ENCODE measurements at places on chromosomes 2 and 18.
A peak's percentile ranks its signal among the peaks of the same experiment; 100 is the strongest.

DNA sequence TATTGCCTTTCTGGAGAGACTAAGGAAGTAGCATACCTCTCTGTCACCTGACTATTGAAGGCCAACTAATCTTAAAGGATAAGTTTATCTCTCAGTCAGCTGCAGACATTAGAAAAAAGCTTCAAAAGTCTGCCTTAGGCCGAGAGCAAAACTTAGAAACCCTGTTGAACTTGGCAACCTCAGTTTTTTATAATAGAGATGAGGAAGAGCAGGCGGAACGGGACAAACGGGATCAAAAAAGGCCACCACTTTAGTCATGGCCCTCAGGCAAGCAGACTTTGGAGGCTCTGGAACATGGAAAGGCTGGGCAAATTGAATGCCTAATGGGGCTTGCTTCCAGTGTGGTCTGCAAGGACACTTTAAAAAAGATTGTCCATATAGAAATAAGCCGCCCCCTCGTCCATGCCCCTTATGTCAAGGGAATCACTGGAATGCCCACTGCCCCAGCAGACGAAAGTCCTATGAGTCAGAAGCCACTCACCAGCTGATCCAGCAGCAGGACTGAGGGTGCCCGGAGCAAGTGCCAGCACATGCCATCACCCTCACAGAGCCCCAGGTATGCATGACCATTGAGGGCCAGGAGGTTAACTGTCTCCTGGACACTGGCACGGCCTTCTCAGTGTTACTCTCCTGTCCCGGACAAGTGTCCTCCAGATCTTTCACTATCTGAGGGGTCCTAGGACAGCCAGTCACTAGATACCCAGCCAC lies 61.5 kb upstream of the FAM98A start:
- no peak for DNase-seq

DNA sequence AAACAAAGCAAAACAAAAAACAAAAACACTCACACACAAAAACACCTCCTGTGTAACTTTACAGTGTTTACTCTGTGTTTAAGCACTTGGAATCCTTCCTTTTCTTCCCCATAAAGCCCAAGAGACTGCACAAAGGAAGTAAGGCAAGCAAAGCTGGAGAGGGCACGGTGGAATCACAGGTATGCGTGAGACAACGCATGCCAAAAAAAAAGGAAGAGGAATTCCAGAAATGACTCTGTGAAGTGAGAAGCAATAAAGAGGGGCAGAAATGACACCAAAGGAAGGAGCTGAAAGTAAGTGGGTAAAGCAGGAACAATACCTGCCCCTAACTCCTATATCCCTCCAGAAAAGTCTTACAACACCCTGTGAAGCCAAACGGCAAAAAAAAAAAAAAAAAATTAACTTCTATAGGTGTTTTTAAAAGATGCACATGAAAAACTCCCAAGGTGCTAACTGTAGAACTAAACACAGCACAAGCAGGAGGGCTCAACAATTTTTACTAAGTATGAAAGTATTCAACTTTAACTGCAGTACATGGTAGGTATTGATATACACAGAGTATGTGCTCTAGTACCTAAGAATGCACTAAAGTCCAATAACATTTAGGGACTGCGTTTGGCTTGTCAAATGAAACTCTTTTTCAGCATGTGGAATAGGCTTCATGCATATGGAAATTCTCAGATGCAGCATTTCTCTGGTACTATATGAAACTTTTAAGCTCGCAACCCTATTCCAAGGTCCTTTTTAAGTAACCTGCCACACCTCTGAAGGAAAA lies 9.1 kb downstream of the RND3 start:
- no peak for DNase-seq

DNA sequence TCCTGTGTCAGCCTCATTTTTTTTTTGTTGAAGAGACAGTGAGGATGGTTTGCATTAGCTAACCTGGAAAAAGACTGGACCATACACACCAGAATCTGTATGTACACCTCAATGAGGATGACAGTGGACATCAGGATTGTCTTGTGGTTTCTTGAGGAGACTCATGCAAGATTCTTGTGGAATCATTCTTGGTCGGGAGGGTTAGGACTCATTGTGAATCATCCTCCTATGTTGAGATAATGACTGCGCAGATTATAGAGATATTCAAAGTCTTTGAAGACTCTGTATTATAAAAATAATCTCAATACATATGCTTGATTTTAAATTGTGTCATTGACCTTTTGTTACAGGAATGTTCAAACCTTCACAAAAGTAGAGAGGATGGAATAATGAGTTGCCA lies 49.1 kb upstream of the DOCK10 start:
- DNase-seq = no peak

- DNase-seq = no peak
These were observed 69.7 kb downstream of the ZNF521 start for GRCh38 chr18:25282282-25282681.

GRCh38 chr18:45571714-45572113 lies 43.6 kb upstream of the SLC14A2 start:
- peak; percentile 26 for DNase-seq

- peak; percentile 50 for DNase-seq
These were observed 209.3 kb downstream of the SLC4A3 start for GRCh38 chr2:219836647-219837177.

DNA sequence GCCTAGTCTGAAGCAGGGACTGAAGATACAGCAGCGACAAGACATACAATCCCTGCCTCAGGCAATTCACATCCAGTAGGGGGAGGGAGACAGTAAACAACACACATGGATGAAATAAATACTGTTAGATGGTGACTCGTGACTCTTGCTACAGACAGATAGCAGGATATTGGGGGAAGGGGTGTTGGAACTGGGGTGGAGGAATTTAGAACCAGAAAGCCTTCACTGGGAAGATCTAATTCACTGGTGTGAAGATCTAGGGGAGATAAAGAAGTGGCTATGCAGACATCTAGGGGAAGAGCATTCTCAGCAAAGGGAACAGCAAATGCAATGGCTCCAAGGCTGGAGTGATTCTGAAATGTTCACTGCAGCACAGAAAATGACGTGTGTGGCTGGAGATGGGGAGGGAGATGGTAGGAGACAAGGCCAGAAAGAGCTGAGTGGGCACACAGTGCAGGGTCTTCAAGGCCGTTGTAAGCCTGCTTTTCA lies 52.6 kb upstream of the TMEM163 start:
- no peak for DNase-seq

- DNase-seq = peak; percentile 65
These were observed 323.9 kb downstream of the XIRP2 start for GRCh38 chr2:167212014-167212648.

DNA sequence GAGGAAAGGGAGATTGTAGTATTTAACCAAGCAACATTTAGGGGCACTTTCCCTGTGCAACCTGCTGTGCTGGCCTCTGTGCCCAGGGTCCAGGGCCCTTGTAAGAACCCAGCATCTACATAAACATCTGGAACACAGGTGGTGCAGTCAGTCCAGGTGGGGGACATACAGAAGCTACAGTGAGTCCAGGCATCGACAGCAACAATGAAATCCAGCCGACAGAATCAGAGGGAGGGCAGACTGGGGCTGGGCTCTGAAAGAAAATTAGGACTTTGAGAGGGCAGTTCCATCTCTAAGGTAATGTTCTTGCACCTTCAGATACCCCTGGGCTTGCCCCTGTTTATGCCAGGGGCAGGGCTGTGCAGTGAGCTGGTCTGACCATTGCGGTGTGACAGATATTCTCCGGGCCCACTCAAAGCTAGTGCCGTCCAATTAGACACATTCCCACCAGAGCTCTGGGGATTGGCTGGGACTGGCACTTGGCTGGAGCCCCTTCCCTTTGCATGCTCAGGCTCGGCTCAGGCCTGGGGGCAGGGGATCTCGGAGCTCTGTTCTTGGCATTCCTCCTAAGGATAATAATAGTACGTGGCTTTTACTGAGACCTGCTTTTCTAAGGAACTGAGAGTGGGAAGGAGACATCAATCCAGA lies 5.4 kb downstream of the LBH start:
- DNase-seq = no peak

Measured in NAMALWA (cell line).